ENCODE measurements at places on chromosomes 5 and 9. TPM values are rescaled to one million over a fixed set of nuclear protein-coding genes. Genes with fewer than 3 reads are reported as not detected.

PCDHB8 gene
- polyA plus RNA-seq, result 0.03 TPM

COL27A1 gene
- 99.8 TPM for polyA plus RNA-seq

PCDHA9 gene
- polyA plus RNA-seq, result not detected

GPR151 gene
- polyA plus RNA-seq, result not detected

SPATA31C1 gene
- polyA plus RNA-seq, result not detected

TRPM6 gene
- polyA plus RNA-seq, result 0.16 TPM

CCDC192 gene
- 0.54 TPM for polyA plus RNA-seq

HDAC3 gene
- polyA plus RNA-seq, result 68.7 TPM

- no peaks in the 10 kb centered on the region for H3K36me3 ChIP-seq
- DNase-seq, result no peak
- H3K4me3 ChIP-seq, result no peak overlapping the region
- H3K4me1 ChIP-seq, result no peaks in the 10 kb centered on the region
Observed at GRCh38 chr5:101062902-101063301, 159.8 kb upstream of the ST8SIA4 start.

- H3K4me3 ChIP-seq, result no peak overlapping the region
- no peaks in the 10 kb centered on the region for H3K27me3 ChIP-seq
- H3K4me1 ChIP-seq, result no peaks in the 10 kb centered on the region
Observed at GRCh38 chr5:174284873-174285272, 239.4 kb downstream of the NSG2 start.

GRCh38 chr9:110015759-110016158 lies 192.2 kb downstream of the C9orf152 start:
- H3K4me3 ChIP-seq, result no peak overlapping the region
- H3K36me3 ChIP-seq, result no peaks in the 10 kb centered on the region
- H3K27ac ChIP-seq, result no peak overlapping the region
- no peak for DNase-seq
- H3K4me1 ChIP-seq, result no peaks in the 10 kb centered on the region
- H3K27me3 ChIP-seq, result no peaks in the 10 kb centered on the region

DNA sequence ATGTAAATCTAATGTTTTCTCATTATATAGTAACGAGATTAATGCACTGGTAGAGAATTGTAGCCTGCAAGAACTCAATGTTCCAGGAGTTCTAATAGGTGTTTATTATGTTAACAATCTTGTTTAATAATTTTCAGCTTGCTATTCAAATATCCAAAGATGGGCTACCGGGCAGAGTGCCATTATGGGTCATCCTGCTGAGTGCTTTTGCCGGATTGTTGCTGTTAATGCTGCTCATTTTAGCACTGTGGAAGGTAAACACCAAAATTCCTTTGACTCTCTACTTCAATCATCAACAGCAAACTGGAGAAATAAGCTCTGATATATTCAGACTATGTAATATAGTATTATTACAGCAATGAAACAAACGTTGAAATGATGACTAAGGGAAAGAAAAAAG lies 41.9 kb upstream of the ITGA2 start:
- no peak for DNase-seq
- H3K27ac ChIP-seq, result no peak overlapping the region
- H3K27me3 ChIP-seq, result no peaks in the 10 kb centered on the region
- H3K36me3 ChIP-seq, result peaks cover 17% of the 10 kb centered on the region
- H3K4me1 ChIP-seq, result peaks cover 39% of the 10 kb centered on the region

DNA sequence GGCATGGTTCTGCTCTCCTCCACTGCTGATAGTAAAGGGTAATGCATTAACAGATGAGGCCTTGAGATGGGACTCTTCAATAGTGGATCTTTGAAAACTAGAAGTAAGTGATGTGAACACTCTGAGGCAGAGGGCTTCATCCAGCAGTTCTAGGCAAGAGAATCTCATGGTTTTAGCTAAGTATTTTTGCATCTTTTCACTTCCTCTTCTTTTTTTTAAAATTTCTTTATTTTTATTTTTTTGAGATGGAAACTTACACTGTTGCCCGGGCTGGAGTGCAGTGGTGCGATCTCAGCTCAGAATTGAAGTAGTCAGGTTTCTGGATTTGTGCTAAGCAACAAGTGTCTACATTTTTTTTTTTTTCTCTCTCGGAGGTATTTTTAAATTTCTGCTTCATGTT lies 101.9 kb downstream of the MTRR start:
- no peak overlapping the region for H3K4me3 ChIP-seq
- H3K27ac ChIP-seq, result no peak overlapping the region
- no peak for DNase-seq
- no peaks in the 10 kb centered on the region for H3K4me1 ChIP-seq
- H3K27me3 ChIP-seq, result no peaks in the 10 kb centered on the region
- no peaks in the 10 kb centered on the region for H3K36me3 ChIP-seq
